HEK293T (cell line): ENCODE measurements at places on chromosomes 6 and 20.

GRCh38 chr20:32609111-32609773 is 24.1 kb upstream of the NOL4L start:
- no peak for DNase-seq

GRCh38 chr6:32212076-32212760 is 11.6 kb downstream of the NOTCH4 start:
- no peak for DNase-seq

GRCh38 chr6:41713159-41713649 is 22.2 kb downstream of the TFEB start:
- no peak for DNase-seq

- DNase-seq = no peak
Measured at GRCh38 chr6:126927841-126928240, 190.6 kb upstream of the RSPO3 start.

DNA sequence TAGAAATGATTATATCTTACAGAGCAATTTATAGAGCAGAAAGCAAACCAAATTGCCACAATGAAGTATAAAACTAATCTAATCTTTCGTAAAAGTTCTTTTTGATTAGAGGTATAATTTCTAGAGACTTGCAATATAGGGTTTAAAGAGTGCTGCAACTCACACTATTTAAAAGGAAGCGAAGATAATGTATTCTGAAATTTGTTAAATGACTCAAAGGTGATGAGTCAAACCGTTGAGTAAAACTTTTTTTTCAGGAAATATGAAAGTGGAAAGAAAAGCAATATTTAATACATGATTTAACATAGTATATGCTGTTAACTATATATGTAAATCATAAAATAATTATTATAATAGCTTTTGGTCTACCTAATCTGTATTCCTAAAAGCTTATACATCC is 133.6 kb downstream of the SYNE1 start:
- no peak for DNase-seq

GRCh38 chr6:47278545-47278944 is 31.2 kb downstream of the TNFRSF21 start:
- DNase-seq = no peak

DNA sequence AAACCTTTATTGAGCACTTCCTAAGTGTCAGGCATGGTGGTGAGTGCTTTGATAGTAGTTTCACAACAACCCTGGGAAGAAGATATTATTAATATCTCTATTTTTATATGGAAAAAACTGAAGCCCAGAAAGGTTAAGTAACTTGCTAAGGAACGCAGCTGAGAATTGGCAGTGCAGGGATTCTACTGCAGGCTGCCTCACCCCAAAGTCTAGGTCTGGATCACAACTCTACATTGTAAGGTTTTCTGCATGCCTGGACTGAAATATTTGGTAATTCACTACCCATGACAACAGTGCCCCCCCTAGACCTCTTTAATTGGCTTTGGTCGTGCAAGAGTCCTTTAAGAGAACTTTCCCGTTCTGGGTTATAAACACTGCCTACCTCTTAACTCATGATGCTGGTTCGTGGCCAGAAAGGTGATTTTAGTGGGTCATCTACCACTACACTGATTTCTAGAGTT is 67.1 kb upstream of the KCNQ5 start:
- DNase-seq = no peak

DNA sequence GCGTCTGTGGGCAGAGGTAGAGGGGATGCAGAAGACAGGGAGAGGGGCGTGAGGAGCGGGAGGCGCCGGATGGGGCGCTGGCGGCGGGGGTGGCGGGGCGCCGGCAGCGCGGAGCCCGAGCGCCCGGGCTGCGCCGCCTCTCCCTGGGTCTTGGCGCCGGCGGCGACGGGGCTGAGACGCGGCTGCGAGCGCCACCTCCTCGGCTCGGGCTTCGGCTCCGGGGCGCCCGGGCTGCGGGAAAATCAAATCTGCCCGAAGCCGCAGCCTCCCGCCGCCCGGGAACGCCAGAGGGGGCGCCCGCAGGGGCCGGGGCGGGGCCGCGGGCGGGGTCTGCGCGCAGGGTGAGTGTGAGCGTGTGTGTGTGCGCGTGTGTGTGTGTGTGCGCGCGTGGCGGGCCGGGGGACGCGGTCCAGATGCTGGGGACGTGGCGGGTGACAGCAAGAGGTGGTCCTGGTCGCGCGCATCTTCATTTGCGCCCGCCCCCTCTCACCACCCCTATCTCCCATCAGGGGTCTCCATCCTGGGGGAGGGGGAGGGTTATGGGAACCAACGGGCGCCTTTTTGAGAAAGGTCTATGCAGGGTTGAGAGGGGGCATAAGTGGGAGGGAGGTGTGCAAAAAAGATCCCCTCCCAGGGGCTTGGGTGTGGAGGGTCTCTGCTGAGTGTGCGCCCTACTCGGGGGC is 646 bp upstream of the CPNE5 start:
- DNase-seq = peak; percentile 69

DNA sequence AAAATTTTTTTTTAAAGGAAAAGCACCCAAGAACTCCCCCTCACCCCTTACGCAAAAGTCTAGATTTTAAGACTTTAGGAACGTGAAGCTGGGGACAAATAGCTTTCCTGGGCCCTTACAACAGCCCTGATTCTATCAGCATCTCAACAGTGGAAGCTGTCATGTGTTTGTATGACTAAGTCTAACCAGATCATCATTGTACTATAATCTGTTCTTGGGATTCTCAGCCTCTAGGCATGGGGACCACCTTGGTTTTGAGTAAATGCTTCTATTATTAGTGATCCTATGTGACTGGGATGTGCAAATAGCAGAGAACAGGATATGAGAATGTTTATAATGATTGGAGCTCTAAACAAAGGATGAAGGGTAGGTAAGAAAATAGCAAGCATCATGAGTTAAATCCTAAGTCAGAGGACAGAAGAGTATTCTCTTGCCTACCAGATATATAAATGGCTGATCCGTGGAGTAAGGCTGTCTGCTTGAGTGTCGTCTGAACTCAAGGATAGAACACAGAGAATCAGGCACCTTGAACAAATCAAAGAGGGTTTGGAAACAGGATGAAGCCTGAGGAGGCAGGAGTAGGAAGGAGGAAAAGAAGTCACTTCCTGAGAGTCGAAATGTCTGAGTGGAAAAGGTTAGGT is 105.7 kb upstream of the FAM184A start:
- no peak for DNase-seq

DNA sequence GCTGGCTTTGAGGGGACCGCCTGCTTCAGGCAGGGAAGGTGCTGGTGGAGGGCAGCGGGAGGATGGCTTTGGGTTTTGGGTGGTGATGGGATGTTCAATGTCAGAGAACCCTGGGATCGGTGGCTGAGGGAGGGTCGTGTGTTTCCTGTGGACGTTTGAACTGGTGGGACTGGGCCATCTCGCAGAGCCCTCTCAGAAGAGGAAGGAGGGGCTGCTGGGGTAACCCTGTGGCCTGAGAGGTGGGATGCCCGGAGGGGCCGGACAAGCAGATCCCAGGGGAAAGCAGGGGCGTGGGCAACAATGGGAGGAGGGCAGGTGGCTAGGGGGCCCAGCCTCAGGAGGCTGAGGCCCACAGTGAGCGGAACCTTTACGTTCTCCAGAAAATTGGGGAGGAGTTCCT is 34.9 kb downstream of the PYGB start:
- DNase-seq = no peak

GRCh38 chr6:88650029-88650619 is 313.3 kb downstream of the RNGTT start:
- no peak for DNase-seq

DNA sequence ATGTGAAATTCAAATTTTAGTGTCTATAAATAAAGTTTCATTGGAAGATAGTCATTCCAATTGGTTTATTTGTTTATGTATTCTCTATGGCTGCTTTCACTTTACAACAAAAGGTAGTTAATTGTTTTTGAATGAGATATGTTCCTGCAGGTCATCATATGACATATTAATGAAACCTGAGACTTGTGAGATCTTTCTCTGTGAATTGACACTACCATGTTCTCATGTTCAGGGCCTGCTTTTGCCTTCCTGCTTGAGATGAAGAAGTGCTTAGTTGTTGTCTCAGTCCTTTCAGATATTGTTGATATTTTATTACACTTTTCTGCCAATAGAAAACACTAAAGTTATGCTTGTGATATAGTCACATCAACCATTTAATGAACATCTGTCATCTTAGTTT is 132.5 kb downstream of the UTRN start:
- DNase-seq = no peak

DNA sequence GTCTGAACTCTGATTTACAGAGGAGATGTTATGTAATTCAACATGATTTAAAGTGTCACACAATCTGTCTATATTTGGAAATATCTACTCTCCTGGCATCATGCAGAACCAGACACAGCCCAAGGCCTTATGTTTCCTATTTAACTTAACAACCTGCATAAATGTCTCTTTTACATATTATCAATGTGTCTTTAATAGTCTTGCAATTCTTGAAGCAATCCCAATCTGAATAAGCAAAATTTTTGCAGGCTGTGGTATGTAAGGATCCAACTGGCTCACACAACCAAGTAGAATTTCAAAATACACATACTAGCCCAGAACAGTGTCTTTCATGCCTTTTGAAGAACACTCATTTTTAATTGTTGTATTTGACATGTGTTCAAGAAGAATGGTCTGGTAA is 443.2 kb downstream of the MAFB start:
- DNase-seq = no peak

GRCh38 chr6:158111987-158112386 is 56.1 kb downstream of the SERAC1 start:
- no peak for DNase-seq

DNA sequence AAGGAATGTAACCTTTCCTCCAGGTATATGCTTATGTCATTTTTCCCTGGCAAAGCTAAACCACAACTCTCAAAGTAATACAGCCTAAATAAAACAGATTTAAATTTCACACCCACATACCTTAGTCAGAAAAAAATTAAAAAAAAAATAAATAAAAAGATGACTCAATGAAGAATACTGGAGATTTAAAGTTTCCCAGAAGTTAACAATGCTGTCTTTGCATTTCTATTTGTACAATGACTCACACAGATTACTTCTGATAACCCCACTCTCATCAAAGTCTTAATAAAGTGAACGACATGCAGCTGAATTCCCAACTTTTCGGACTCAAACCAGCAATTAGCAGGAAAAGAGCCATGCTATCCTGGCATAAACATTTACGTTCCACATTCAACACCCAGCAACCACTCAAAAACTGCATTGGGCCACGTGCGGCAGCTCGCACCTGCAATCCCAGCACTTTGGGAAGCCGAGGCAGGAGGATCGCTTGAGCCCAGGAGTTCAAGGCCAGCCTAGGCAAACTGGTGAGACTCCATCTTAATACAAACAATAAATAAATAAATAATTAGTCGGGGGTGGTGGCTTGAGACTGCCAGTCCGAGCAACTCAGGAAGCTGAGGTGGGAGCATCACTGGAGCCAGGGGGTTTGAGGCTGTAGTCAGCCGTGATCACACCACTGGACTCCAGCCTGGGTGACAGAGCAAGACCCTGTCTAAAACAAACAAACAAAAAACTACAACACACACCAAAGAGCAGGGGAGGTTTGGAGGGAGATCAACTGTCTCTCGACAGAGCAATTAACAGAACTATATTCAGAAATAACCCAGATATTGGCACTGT is 130.5 kb downstream of the WDR27 start:
- no peak for DNase-seq

- no peak for DNase-seq
Measured at GRCh38 chr6:38552121-38552520, 87.6 kb downstream of the BTBD9 start.

DNA sequence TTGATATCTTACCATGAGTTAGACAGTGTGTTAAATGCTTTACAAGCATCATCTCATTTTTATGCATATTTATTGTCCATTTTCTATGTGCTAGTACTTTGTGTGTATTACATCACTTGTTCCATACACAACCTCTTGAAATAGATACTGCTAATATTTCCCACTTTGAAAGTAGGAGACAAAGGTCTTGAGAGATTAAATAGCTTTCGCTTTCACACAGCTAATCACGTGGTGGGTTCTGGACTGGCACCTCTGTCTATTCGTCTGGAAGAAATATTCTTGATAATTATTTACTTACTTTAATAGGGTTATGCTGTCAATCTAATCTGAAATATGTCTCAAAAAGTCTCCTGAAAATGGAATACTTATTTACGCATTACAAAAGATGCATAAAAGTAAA is 30.2 kb downstream of the EPHA7 start:
- no peak for DNase-seq

GRCh38 chr6:70717038-70717801 is 49.5 kb downstream of the SMAP1 start:
- no peak for DNase-seq

DNA sequence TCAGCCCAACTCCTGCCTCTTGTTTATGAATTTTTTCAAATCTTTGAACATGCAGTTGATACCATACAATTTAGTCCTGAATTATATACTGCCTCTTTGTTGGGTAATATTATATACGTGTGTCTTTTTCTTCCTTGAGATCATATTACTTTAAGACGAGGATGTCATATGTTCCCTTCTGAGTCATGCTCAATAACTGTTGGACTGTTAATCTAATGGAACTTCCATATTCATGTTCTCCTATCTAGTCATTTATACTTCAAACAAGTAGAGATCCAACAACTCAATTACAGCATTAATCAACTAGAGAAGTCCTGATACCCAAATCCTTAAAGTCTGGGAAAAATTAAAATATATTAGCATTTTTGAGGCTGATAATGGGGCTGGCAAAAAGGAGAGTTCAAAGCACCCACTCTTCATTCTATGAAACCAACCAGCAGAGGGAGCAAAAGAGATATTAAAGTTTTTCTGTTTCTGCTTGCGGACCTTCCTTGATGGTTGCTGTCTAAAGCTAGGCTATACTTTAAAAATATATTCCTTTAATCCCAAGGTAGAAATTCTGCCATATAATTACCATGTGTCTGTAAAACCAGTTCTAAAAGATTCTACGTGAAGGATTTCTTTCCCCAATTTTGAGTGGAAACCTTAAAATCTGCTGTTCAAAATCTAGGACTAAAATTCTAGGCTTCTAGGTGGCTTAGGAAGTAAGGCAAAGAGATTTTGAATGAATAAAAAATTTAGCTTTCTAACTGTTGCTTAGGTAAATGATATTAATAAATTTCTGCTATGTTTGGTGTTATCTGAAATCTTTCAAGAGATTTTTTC is 498.9 kb downstream of the BCKDHB start:
- DNase-seq = no peak
